T-helper 2 cell (primary cell): ENCODE measurements at places on chromosomes 4 and X.

GRCh38 chr4:117284736-117285135 is 199.4 kb upstream of the TRAM1L1 start:
- DNase-seq, result no peak

DNA sequence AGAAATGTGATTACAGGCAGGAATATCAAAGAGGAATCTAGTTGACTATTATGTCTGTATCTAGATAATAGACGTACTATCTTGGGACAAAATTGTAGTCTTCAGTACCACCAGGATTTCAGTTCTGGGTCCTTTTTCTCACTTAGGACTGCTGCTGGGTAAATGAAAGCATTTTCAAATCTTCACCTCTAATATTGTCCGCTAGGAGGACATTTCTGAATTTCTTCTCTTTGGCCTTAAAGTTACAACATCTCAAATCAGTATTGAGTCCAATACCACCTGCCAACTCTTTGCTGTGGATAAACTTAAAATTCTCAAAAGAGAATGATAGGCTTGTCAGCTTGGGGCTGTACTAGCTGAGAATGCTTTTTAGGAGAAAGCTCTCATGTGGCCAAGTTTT is 6.0 kb downstream of the FGF16 start:
- no peak for DNase-seq

DNA sequence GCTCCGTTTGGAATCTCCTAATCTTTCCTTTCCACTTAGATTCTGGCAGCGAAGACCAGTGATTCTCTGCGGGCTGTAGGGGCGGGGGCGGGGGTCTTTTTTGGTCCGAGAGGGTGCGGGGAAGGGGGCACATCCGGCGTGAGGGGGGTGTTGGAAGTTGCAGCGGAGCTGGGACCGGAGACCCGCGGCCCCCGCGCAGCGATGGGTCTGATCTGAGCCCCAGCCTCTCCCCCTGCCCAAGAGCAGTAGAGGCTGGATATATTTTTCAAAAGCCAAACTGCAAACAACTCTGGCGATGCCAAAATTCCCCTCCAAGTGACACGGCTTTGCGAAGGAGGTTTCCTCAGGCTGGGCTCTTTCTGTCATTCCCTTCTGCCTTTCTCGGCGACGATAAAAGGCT is 355 bp downstream of the GRID2 start:
- DNase-seq, result no peak

DNA sequence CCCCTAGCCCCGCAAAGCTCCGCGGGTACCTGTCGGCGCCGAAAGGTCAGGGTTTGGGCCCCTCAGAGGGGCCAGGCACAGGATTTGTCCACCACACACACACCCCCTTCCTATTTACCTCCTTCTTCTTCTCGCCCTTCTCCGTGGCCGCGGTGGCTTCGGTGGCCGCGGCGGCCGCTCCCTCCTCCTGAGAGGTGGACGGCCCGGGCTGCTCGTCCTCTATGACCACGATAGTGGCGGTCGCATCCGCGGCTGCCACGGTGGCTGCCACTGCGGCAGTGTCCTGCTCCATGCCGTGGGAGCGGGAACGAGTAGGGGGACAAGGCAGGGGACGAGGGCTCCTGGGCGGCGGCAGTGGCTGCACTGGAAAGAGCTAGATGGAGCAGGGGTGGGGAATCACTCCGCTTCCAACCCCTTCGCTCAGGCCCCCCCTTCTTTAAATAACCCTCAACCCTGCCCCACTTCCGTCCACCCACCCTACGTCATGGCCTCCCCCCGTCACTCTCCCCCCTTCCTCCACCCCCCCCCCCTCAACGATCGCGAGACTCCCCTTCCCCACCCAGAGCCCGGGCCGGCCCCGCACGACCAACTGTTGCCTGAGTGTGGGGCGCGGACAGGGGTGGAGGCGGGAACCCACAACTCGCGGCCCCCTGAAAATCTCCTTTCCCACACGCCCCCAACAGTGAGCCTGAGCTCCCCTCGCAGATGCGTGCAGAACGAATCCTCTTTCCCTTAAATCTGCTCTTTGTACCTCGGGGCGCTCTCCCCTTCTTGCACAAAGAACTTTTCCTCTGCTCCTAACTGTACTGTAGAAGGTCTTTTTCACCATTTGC is at the start of gene SMARCA1:
Gene SMARCA1, minus strand, starts transcription at position 412 of the 833 bp plus-strand sequence. Its CDS starts 120 bp downstream, at position 292.
- no peak for DNase-seq

- DNase-seq, result no peak
Measured at GRCh38 chr4:3732076-3733028, 33.8 kb upstream of the ADRA2C start.

GRCh38 chr4:167717495-167717894 is 374.8 kb upstream of the ANXA10 start:
- no peak for DNase-seq

- no peak for DNase-seq
Measured at GRCh38 chr4:81930506-81931238, 443.1 kb downstream of the HNRNPD start.

GRCh38 chr4:6403400-6403685 is 69.1 kb downstream of the PPP2R2C start:
- DNase-seq, result no peak

- DNase-seq, result no peak
Measured at GRCh38 chr4:189143263-189143952, 797.3 kb upstream of the FRG1 start.

GRCh38 chrX:120452131-120452530 is 17.0 kb downstream of the LAMP2 start:
- DNase-seq, result peak; percentile 26

GRCh38 chr4:38237139-38237538 is 276.9 kb downstream of the PTTG2 start:
- DNase-seq, result no peak

- no peak for DNase-seq
Measured at GRCh38 chrX:117327373-117327772, 789.2 kb downstream of the KLHL13 start.

DNA sequence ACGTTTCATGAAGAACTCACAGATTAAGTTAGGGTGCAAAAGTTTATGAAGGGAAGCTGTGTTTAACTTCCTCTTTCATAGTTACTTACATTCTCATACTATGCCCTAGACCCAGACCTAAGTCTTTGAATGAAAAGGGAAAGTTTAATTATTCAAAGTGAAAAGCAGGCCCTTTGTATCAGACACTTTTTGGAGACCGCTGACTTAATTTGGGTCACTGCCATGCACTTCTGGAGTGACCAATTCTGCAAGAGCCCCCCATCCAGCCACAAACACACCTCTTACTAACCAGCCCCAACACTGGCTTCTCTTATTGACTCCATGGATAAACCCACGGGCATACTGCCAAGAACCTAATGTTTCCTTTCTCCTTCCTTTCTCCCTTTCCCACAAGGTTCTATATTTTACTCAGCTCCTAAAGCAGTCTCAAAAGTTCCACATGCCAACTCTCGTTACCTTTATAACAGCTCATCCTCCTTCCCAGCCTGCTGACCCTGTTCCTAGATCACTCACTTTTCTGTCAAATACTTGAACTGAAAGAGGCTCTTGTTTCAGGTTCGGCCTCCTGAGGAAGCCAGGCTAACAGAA is 34.5 kb downstream of the ABCE1 start:
- no peak for DNase-seq

DNA sequence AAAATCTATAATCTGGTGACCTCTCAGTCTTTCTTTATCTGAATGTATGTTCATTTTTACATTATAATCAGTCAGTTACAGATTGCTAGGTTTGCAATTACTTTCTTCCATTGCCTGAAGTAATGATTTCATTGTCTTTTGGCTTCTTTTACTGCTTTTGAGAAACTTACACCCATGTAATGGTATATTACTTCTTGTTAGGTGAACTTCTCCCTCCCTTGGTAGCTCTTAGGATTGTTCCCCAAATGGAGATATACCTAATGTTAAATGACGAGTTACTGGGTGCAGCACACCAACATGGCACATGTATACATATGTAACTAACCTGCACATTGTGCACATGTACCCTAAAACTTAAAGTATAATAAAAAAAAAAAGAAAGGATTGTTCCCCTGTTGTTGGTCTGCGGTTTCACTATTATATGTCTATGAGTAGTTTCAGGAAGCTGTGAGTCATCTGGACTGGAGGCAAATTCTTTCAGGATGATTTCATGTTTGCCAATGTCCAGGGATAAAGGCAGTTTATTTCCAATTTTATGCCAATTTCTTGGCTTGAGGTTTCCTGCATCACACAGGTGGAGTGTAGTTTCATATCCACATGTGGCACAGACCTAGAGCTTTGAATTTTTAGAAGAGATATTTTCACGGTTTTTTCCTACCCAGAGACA is 21.8 kb downstream of the SPANXC start:
- no peak for DNase-seq

DNA sequence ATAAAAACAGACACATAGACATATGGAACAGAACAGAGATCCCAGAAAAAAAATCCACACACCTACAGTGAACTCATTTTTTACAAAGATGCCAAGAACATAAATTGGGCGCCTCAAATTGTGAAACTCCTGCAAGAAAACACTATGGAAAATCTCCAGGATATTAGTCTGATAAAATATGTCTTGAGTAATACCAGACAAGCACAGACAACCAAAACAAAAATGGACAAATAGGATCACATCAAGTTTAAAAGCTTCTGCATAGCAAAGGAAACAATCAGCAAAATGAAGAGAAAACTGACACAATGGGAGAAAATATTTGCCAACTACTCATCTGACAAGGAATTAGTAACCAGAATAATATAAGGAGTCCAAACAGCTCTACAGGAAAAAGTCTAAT is 337.3 kb upstream of the DIPK2B start:
- no peak for DNase-seq

DNA sequence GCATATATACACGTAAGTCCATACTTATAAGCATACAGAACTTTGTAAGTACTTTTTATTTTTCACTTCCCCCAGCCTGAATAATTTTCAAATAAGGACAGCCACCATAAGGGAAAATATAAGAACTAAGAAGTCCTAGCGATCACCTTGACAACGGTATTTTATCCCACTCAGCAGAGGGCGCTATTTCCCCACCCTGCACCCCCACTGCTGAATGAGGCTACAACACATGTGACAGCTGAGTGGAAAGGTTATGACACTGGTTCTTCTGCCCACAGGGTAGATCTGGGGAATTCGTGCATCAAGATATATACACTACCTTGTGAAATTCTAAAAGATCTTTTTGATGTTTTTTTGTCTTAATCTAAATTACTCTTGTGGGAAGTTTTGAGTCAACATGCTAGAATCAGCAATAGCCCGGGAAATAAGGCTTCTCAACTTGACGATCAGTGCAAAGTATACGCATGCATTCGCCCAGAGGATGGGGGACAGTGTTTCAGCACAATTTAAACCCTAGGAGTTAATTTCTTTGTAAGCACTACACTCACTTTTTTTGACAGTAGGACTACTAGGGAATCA is 151.5 kb downstream of the CORIN start:
- DNase-seq, result peak; percentile 48

GRCh38 chr4:74397748-74398426 is 32.9 kb downstream of the EREG start:
- peak; percentile 36 for DNase-seq
